Posterior vena cava (tissue), 2 donors: ENCODE measurements at places on chromosomes 7 and 10. TPM values are rescaled to one million over a fixed set of nuclear protein-coding genes. Genes with fewer than 3 reads are reported as not detected.

DNA sequence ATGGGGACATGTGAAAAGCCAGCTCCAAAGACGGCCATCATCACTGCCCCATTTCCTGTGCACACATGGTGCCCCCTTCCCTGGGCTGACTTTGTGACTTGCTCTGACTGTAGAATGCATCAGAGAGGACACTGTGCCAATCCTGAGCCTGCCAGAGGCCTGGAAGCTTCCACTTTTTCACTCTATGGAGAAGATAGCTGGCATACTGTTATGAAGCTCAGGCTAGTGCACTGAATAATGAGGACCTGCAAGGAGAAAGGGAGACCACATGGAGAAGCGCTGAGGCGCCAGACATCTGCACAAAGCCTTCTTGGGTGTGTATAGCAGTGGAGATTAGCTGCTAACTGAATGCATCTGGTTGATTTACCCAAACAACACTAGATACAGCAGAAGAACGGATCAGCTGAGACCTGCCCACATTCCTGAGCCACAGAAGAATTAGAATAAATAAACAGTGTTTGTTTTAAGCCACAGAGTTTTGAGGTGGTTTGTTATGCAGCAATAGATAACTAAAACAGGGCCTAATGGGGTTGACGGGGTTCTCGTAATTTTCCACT is 58.9 kb upstream of the C10orf90 start:
- no peak for DNase-seq

DNA sequence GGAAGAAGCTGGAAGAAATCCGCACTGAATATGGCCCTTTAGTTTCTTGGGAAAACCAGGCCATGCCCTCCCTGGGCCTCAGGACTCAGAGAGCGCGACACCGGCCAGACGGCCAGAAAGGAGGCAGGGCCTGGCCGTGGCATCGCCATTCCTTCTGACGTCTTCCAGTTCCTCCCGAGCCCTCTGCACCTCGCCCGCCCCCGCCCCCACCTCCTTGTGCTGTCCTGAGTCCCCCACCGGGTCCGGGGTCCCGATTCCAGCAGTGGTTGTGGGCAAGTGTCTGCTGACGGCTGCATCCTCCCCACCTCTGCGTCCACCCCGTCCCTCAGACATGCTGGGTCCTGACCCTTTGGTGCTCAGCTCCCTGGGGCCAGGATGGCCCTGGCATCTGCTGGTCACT is 312.1 kb upstream of the SHH start:
- no peak for DNase-seq

- DNase-seq: no peak
Observed at GRCh38 chr10:57165671-57166070, 804.6 kb upstream of the ZWINT start.

DNA sequence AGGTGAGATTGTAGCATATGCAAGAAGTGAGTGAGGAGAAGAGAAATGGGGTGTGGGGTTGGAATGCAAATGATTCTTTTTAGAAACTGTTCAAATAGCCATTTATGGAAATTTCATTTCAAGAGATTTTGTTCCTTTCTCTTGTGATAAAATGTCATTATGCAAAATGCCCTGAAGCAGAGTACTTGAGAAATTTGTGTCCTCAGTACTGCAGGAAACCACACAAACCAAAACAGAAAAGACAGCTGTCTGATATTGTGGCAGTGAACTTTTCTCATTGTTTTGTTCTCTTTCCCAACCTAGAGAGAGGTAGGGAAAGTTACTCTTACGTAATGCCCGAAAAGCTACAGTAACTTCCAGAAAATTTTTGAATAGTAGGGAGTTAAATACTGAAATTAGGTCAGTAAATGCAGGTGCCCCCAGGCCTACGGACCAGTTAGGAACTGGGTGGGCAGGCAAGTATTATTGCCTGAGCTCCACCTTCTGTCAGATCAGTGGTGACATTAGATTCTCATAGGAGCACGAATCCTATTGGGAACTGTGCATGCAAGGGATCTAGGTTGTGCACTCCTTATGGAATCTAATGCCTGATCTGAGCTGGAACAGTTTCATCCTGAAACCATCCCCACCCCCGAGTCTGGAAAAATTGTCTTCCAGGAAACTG is 34.0 kb downstream of the DLD start:
- DNase-seq: no peak

GRCh38 chr7:125845686-125846085 is 916.1 kb upstream of the POT1 start:
- DNase-seq: no peak

- DNase-seq: no peak
Observed at GRCh38 chr10:1102416-1102815, 46.2 kb downstream of the WDR37 start.

DNA sequence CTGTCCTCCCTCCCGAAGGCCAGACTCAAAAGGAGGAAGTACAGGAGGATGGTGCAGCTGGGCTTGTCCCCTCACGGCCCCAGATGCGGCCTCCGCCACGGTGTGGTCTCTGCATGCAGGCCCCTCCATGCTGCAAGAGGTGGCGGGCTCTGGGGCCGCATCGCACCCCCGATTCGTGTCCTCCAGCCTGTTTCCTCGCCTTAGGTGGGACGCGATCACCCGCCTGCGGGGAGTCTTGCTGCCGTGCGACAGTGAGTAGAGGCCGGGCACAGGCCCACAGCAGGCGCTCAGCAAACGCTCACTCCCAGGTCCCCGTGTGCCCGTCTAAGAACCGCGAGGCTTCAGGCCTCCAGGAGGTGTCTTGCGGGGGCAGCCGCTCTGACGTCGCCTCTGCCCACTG is 13.9 kb upstream of the FAM20C start:
- DNase-seq: no peak

- DNase-seq: no peak
Observed at GRCh38 chr7:139886899-139887298, 57.8 kb downstream of the TBXAS1 start.

GRCh38 chr10:32948451-32948850 is 9.6 kb downstream of the ITGB1 start:
- no peak for DNase-seq

GRCh38 chr7:99293167-99293566 is 20.5 kb downstream of the MYH16 start:
- no peak for DNase-seq

DNA sequence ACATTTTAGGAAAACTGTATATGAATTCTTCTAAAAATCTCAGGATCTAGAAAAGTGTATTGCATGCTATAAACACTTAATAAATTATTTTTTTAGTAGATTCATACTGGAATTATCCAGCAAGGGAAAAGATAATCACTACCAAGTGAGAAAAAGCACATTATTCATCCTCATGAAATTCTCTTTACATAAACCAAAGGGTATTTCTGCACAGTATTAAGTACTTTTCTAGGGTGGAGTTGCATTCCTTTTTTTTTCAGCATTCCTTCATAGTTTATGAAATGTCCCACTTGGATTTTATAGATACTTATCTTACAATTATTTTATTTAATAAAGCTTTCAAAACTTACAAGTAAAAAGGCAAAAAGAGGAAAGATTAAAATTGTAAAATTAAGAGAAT is 403.3 kb downstream of the HGF start:
- DNase-seq: no peak

DNA sequence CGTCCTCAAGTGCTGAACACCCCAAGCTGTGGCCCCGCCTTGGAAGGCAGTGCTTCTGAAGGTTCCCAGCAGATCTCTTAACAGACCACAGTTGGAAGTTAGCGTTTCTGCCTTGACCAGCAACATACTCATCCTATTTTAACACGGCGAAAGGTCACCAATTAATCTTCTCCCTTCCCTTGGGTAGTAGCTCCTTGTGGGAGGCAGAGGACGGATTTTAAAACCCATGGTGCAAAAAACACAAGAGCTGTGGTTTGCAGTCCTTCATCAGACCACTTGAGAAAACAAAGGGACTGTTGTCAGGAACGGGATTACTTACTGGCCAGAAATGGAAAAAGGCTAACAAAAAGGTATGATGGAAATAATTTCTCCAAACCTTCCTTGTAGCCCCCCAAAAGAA is 87.3 kb downstream of the BEND7 start:
- DNase-seq: no peak

DNA sequence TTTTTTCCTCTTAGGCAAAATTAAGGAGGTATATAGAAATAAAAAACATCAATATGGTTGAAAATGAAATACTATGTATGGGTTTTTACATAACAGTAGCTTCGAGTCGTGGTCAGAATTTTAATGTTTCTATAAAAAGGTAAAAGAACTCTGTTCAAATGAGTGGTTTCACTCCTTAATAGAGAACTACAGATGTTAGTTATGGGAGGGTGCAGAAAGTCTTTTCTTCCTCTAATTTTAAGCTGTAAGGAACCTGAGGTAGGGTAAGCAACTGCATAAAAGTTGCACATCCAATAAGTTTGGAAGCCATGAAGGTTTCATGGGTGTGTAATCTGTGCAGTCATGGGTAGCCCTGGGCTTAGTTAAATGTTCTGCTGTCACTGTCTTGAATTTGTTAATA is 141.3 kb downstream of the SUGCT start:
- no peak for DNase-seq

DNA sequence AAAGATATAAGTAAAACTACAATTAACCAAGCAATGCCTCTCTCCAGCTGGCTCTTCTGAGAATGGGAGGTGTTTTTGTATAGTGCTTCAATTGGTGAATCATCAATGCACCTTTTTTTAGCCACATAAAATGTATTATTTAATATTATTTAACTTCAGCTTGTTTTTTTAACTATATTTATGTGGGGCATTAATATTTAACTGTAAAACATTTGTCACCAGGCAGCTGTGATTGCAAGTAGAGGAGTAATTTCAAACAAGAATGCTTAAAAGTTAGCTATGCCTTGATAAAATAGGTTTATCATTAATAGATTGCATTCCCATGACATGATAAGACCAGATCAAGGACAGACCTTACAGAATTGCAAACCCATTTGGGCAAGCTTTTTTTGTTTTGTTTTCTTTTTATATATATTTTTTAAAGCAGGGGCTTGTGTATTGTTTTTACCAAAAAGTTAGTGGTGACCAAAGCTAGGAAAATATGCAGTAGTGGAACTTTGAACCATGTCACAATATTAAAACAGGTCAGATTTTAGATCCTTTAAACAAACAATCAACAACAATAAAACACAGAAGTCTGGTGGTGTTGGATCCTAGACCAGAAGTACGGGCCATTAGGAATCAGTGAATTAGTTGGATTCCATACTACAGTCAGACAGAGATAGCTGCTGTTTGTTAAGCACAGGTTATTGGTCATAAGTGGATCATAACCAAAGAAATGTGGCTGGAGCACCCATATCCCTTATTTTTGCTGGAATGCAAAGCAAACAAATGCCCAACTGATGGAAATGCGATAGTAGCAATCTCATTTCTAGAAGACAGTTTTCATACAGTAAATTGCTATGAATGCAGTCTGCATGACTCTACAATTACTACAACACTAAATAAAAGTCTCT is 2.9 kb downstream of the CAV2 start:
- no peak for DNase-seq

GRCh38 chr7:146830686-146831085 is 714.1 kb downstream of the CNTNAP2 start:
- no peak for DNase-seq

DNA sequence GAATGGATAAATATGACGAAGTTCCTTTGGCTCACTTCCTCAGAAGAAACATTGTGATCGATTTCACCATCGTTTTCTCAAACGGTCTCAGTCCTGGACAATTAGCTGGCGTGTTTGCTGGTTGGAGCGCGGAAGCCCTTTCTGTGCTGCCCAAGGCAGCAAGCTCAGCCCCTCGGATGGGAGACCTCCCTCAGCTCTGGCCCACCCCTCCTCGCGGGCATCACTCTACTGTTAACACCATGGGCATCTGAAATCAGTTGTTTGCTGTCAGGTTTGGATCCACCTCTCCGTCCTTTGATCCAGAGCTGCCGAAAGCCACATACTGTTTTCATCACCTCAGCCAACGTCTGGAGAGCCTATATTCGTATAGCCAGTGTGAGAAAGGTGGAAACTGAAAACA is 68.2 kb downstream of the C10orf143 start:
- DNase-seq: peak; percentile 32

DNA sequence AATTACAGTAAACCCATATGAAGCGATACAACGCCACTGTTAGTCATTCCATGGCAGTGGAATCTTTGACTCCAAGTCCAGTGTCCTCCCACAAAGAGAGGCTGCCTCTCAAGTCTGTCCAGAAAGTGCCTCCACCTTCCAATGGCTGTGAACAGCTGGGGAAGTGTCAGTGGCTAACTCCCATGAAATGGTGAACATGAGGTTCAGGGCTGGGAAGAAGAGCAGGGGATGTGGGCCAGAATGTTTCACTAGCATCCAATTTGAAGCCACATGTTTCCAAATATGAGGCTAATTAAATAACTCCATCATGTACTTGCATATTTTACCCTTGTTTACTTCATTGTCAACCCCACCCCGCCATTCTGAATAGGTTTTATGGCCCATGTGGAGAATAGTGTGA is 53.1 kb upstream of the CHST15 start:
- no peak for DNase-seq

DNA sequence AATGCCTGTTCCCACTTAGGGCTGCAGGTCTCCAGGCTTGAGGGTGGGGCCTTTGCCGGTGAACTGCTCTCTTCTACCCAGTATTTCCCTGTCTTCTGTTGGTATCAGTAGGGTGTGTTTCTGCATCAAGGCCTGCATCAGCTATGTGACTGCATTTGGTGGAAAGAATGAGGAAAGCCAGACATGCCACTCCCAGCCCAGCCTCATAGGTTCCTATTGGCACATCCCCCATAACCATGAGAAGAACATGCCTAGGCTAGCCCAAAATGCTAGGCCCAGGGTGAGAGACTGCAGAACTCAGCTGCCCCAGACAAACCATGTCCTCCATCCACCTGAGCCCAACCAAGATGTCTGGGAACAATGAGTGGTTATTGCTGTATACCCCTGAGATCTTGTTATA is 380.3 kb upstream of the ADARB2 start:
- DNase-seq: no peak

GRCh38 chr7:152674860-152675758 is 832 bp downstream of the XRCC2 start:
- DNase-seq: no peak

GRCh38 chr10:119323085-119324016 is 116.0 kb downstream of the GRK5 start:
- no peak for DNase-seq

GRCh38 chr10:48306870-48307710 is 613 bp downstream of the MAPK8 start:
- DNase-seq: no peak

NFE2L3 gene
- total RNA-seq: 1.8 TPM

H2BK1 gene
- total RNA-seq: not detected

NEUROD6 gene
- total RNA-seq: not detected

ZNF488 gene
- not detected for total RNA-seq

ABCB4 gene
- 3.7 TPM for total RNA-seq

EBF3 gene
- 8.7 TPM for total RNA-seq

BBS9 gene
- total RNA-seq: 13.9 TPM

HOXA3 gene
- total RNA-seq: 9.3 TPM

EPO gene
- not detected for total RNA-seq

TBXAS1 gene
- 15.7 TPM for total RNA-seq
